ENCODE measurements at places on chromosomes 7 and 10.

DNA sequence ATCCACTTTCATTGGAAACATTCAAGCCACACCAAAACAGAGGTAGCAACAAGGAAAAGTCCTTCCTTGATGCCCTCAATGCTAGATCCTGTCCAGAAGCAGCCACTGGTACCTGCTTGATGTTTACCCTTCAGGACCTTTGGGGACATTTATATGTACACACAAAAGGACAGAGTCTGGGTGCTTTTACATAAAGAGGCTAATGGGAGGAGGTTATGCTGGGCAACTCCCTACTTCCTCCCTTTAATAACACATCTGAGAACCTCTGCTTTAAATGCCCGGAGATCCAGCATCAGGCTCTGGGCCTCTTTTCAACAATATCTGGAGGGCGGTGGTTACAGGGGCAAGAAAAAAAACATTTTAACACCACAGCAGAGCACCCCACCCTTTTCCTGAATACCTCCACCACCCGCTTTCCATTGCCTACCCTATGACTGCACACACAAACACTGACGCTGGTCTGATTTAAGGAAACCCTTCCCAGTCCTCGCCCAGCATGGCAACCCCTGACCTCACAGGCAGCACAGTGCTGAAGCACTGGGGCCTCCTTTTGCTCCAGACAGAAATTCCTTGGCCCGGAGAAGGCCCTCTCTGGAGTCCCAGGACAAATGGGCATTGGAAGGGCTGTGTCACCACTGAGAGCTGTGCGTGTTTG lies 39.3 kb upstream of the DUSP5 start:
- DNase-seq = no peak

DNA sequence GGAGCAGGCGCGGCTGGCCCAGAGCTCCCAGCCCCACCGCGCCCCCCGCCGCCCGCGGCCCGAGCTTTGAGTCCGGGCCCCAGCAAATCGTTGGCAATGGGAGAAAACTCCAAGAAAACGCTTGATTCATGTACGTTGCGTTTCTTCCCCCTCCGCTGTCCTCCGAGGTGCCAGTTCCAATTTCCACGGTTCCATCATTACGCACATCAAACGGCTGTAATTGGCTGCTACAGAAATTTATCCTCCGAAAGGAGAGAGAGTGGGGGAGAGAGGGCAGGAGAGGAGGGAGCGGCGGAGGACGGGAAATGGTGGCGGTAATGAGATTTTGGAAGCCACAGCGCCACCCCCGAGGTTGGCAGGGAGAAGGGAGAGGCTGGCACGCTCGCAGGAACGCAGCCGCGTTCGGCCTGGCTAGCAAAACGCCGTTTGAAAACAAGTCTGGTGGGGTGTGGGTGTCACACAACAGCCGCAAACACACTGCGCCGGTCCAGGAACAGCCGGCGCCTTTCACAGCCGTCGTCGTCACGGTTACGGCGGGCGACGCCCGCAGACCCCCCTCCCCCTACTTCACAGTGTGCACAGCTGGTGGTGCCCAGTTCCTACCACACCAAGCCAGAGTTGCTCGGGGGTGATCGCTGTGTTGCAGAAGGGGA lies 57.5 kb downstream of the UNCX start:
- no peak for DNase-seq

DNA sequence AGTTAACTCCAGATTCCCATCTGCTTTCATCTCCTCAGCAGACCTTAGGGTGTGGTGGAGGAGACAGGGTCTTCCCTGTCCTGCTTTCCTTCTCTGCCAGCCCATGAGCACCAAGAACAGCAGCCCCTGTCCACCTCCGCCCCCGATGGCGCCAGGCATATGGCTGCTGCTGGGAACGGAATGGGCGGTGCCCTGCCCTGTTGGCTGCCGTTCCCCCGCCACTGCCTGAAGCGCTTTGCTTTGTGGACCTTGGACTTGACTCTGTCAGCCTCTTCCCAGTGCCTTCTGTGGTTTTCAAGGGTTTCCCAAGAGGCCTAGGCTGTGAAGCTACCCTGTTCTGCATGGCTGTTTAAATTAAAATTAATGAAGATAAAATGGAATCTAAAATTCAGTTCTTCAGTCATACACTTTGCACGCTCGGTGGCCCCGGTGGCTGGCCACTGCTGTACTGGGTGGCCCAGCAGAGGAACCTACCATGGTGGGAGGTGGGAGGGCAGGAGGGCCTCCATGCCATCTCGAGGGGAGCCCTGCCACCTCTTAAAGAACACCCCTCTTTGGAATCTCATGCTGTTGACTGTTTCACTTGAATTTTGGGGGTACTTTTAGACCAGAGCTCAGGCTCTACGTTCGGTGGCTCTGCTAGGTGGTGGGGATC lies 78.7 kb downstream of the NKX6-2 start:
- DNase-seq = peak; percentile 48

GRCh38 chr7:150846291-150847115 lies 5.8 kb upstream of the AOC1 start:
- peak; percentile 33 for DNase-seq

DNA sequence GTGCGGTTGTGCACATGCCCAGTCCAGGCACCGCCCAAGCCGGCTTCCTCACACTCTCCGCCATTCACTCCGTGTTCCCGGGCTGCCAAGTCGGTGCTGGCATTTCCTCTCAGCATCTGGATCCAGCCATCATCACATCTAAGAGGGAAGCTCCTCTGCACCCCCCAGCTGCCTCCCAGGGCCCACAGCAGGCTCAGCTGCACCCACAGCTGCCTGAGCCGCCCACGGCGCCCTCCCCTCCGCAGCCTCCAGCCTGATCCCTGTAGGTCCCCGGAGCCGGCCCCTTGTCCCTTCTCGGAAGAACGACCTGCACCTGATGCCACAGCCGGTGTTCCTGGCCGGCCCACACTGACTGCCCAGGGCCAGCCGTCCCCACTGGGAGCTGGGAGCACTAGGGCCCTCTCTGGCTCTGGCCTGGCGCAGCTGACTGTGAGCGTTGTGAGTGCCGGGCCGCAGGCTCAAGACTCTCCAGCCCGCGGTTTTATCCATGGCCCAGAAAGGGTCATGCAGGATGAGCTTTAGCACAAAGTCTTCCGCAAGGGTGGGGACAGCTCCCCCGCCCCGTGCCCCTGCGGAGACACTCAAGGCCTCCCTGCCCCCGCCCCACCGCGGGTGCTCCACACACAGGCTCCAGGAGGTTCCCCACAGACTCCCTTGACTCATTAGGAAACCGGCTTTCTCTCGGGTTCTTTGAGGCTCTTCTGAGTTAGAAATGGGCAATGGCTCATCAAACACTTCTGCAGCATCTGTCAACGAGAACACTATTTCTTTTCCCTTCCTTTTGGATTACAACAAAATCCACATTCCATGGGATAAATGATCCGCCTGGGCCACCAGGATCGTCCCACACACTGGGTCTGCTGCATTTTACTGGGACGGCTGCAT lies 31.2 kb downstream of the CFAP46 start:
- DNase-seq = peak; percentile 52

DNA sequence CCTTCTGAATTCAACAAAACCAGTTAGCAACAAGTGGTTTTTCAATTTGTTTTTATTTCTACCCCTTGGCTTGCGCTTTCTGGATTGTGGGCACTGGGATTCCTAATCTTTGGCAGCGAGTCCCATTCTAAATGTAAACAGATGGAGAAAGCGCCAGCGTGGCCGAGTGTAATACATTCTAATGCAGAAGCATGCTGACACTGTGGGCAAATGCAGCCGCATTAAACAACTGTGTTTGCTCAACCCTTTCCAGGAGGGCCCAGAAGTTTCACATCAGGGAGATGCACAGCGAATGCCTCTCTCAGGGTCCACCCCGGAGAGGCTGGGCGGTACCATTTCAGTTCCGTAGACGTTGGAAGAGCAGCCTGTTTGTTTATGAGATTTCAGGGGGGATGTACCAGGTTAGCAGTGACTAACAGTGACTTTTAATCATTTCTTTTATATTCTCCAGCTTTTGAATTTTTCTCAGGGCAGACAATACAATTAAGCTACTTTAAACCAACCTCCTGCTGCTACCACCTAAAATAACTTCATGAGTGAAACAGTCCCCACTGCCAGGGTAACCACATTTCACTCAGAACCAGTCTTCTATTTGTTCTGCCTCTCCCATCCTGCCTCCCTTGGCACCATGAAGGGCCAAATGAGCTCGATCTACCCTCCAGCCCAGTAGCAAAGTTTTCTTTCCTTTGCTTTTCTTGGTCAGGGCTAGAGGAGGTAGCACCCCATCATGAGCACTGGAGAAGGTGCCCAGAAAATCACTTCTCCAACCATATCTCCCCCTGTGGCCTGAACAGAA lies 164.2 kb upstream of the ITGB1 start:
- no peak for DNase-seq

- DNase-seq = no peak
Observed at GRCh38 chr10:31136930-31137885, 105.5 kb upstream of the ZNF438 start.

- DNase-seq = no peak
Observed at GRCh38 chr10:48444266-48444665, 137.8 kb downstream of the MAPK8 start.

DNA sequence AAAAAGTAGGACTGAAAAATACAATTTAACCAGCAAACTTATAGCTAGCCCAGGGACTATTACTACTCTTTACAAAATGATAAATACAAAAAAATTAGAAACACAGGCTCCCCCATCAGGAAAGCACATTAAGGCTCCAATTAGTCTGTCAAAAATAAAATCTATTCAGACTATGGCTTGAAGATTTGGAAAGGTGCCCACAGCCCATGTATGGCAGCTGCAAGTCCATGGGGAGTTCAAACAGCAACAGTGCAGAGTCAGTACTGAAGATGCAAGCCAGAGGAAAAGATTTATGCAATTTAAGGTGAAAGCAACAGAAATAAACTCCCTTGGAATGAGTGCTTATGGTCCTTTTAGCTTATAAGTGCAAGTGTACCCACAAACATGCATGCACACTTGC lies 29.7 kb downstream of the IMMP2L start:
- no peak for DNase-seq

DNA sequence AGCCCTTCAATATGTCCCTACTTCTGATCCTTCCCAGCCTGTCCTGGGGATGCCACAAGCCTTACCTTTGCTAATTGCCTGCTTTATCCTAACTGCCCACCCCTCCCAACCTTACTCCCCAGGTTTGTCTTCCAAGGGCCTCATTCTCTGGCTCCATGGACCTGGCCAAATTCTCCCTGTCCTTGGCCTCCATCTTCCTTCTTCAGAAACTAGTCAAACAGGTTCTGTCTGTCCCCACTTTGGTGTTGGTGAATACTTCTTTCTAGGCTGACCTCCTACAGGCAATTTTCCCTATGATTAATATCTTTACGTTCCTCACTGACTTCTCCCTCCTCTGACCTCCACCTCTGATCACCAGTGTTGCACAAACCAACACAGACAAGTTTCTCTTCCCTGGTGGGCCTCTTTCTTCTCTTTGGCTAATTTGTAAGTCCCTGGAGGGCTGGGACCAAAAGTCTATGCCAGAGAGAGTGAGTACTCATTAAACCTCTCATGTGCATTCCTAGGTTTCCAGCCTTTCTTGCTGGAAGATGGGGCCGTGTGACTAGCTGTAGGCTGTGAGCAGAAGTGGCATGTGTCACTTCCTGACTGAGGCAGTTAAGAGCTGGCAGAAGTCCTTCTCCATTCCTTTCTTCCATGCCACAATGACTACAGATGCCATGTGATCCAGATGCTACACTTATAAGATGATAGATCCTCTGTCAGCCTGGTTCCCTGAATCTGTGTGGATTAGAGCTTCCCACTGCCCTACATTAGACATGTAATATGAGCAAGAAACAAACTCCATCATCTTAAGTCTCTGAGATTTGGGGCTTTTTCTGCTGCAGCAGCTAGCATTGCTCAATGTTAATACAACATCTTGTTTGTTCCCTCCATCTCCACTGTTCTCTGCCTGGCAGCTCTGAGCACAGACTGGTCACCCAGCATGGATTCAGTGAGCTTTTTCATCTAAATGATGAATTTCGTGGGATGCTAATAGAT lies 382.7 kb downstream of the RPS24 start:
- DNase-seq = peak; percentile 22

DNA sequence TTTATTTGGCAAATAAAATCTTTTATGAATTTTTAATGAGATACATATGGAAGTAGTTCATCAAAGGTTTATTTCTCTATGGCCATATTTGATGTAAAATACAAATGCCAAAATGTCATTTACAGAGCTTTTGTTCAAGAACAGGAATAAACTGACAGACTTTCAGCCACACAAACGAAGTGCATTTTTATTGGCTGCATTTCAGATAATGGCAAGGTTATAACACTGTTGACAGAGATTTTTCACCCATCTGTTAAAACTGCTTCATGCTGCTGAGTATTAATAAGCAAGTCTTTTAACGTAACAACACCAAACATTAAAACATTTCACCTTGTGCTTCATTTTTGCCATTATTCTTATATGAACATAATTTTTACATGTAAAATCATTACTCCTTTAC lies 254.4 kb downstream of the ANKRD7 start:
- no peak for DNase-seq

Measured in sciatic nerve (tissue), 2 donors.